ENCODE measurements at places on chromosomes 2 and 18.

- DNase-seq, result peak; percentile 18
- no peaks in the 10 kb centered on the region for H3K36me3 ChIP-seq
- H3K27me3 ChIP-seq, result no peaks in the 10 kb centered on the region
- H3K27ac ChIP-seq, result no peak overlapping the region
- no peaks in the 10 kb centered on the region for H3K4me1 ChIP-seq
Observed at GRCh38 chr2:834233-834632, 116.4 kb upstream of the SNTG2 start.

DNA sequence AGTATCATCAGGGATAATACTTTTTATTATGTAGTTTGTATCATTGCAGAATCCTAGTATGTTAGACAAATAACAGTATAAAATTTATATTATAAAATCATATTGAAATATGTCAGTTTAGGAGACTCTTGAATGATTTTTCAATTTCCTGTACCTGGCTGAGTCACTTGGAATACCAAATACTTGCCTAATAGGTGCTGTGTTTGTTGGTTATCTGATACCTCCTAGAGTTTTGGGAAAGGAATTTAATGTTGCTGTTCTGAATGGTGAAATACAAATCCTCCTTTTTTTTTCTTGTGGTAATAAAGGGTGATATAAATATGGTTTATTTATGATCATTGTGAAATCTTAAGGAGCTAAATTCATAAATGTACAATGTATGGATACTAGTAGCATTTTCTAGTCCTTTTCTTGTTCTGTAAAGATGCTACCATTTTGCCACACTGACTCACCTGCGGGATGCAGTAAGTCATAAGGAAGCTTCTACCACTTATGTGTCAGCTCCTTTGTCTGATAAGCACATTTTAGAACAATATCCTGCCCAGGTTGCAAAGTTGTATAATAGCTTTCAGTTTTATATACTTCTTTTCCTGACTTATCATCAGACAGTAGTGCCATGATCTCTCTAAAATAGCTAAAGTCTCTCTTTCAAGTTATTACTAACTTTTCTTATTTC, 465.5 kb downstream of the XIRP2 start:
- H3K4me1 ChIP-seq, result no peaks in the 10 kb centered on the region
- H3K27me3 ChIP-seq, result no peaks in the 10 kb centered on the region

DNA sequence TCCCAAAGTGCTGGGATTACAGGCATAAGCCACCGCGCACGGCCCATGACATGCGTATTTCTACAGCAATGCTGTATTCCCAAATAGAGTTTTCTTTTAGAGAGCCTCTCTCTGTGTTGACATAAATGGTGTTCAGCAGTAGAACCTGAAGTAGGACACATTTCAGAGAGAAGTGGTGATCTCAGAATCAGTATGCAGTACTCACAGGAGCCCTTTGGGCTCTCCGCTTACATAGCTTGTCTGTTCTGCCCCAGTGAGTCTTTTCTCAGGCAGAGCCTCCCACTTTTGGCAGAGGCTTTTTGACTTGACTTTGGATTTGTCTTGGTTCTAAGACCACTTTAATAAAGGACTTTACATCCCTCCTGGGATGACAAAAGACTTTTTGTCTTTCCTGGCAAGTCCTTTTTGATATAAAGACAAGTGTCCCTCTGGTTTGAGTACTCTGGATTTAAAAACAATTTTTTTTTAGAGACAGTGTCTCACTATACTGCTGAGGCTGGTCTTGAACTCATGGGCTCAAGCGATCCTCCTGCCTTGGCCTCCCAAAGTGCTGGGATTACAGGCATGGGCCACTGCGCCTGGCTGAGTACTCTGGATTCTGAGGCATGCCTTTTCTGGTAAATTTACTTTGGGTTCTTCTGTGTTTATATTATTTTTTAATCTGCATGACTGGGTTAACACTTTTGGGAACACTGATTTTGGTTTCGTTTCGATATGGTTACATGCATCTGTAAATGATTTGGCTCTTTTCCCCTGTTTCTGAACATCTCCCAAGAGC, 113.3 kb downstream of the SMAD2 start:
- peaks cover 4% of the 10 kb centered on the region for H3K36me3 ChIP-seq
- H3K27ac ChIP-seq, result peak overlapping the region; percentile 86
- no peak overlapping the region for H3K4me3 ChIP-seq
- DNase-seq, result no peak
- H3K4me1 ChIP-seq, result peaks cover 12% of the 10 kb centered on the region

DNA sequence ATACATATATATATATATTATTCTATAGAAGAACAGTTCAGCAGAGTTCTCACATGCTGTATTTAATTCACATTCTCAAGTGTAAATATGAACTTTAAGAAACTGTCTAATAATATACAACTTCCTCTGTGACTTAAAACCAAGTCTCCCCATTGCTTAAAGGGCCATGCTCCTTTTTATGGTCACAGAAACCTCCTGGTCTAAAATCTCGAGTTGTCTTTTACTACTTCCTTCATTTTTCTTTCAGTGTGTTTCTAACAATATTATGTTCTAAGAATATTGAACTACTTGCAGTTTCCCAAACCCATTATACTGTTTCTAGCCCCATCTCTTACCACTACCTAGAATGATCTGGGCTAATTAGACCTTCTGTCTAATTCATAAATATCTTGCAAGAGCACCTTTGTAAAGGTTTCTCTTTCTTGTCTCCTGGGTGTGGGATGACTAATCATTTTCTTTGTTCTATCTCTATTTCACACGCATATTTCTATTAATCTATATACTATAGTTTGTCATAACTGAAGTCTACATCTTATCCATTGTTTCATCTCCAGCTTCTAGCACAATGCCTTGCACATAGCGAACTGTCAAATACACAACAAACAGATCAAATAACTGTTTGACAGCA, 48.8 kb downstream of the ERBB4 start:
- H3K36me3 ChIP-seq, result no peaks in the 10 kb centered on the region
- no peak overlapping the region for H3K4me3 ChIP-seq
- no peak for DNase-seq

- no peak for DNase-seq
- no peak overlapping the region for H3K4me3 ChIP-seq
- H3K4me1 ChIP-seq, result peaks cover 3% of the 10 kb centered on the region
- no peaks in the 10 kb centered on the region for H3K27me3 ChIP-seq
Observed at GRCh38 chr2:210839034-210839433, 282.6 kb downstream of the CPS1 start.

DNA sequence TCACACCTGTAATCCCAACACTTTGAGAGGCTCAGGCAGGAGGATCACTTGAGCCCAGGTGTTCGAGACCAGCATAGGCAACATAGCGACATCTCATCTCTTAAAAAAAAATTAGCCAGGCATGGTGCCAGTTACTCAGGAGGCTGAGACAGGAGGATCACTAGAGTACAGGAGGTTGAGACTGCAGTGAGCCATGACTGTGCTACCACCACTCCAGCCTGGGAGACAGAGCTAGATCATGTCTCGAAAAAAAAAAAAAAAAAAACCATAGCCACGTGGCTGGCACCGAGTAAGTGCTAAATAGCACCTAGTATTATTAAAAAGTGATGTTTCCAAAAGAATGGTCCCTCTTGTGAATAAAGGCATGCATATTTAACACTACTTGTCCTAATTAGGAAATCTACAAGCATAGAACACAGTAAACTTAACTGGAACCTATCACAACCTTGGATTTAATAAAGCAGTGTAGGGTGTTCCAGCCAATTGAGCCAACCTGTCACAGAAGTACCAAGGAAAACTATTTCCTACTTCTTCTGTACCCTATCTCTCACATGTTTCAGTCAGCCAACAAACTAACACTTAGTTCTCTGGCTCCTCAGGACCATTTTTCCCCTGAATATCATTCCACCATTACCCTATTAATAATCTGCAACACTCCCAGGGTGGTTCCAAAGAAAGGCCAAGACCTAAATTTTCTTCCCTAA, 8.8 kb downstream of the RAB1A start:
- H3K27me3 ChIP-seq, result no peaks in the 10 kb centered on the region
- no peak overlapping the region for H3K27ac ChIP-seq
- H3K36me3 ChIP-seq, result peaks cover 7% of the 10 kb centered on the region
- no peak for DNase-seq
- H3K4me1 ChIP-seq, result no peaks in the 10 kb centered on the region

DNA sequence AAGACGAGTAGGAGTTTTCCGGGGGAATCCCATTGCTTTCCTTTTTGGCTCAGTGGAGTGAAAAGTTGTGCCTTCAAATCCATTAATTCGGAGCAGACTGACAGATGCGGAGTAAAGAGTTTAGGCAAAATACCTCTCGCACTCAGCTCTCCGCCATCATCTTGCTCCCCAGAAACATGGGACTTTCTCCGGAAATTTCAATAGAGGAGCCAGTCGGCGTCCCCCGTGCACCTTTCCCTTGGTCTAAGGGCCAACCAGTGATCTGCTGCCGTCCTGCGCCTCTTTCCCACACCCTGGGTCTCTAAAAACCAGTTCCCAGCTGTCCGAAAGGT, 318 bp downstream of the TYW5 start:
- no peak for DNase-seq
- peak overlapping the region; percentile 98 for H3K4me3 ChIP-seq
- H3K27ac ChIP-seq, result peak overlapping the region; percentile 16
- H3K4me1 ChIP-seq, result peaks cover 3% of the 10 kb centered on the region

DNA sequence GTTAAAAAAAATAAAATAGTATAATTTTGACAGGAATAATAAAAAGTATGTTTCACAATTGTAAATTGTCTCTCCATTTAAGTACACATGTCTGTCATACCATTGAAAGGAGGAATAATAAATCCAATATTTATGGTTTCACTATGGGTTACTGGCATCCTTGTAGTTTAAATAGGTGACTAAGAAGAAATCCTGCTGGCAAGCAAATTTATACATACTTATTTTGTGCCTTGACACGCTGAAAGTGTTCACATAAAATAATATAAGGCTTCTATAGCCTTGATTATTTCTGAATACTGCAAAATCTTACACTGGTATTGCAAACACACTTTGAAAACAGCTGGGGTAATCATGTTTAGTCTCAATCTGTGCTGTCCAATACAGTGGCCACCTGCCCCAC, 138.3 kb upstream of the ETAA1 start:
- no peaks in the 10 kb centered on the region for H3K27me3 ChIP-seq
- no peaks in the 10 kb centered on the region for H3K4me1 ChIP-seq
- H3K4me3 ChIP-seq, result no peak overlapping the region
- H3K36me3 ChIP-seq, result no peaks in the 10 kb centered on the region

GRCh38 chr2:70726947-70727725, 40.9 kb downstream of the ADD2 start:
- H3K27ac ChIP-seq, result no peak overlapping the region
- H3K27me3 ChIP-seq, result no peaks in the 10 kb centered on the region
- no peak overlapping the region for H3K4me3 ChIP-seq
- H3K4me1 ChIP-seq, result peaks cover 36% of the 10 kb centered on the region
- DNase-seq, result peak; percentile 15

DNA sequence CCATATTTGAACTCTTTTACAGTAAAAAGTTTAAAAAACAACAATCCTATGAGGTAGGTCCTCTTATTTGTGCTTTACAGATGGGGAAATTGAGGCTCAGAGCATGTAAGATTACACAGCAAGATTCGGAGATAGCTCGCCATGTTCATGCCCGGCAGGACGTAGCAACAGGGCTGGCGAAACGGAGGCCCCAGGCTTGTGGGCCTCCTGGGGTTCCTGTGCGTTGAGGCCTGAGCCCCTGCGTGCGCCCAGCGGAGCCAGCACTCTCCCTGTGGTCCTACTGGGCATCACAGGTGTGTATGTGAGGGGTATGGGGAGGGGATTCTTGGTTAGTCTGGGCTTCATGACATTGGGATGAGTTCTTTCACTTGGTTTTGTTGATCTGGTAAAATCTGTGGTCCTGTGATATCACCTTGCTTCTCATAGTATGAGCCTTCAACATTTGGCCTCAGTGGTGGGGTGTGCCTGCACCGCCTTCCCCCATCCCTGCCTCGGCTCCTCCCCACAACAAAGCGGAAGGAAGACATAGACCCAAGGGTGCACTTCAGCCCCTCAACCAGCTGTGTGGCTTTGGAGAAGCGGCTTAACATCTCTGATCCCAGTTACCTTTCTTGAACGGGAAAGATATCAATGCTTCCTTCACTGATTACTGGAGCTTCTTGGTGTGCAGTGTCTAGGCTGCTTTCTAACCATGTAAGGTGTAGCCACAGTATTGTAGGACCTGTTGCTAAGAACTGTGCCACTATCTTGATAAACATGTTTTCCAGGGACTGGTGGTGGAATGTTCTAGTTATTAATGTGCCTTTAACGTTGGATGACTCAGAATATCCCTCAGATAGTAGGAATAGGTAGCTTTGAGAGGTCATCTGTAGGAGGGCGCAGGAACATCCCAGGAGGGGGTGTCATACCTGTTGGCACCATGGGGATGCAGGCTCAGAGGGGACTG, 37.2 kb downstream of the HPCAL1 start:
- no peaks in the 10 kb centered on the region for H3K27me3 ChIP-seq
- H3K4me1 ChIP-seq, result no peaks in the 10 kb centered on the region
- H3K27ac ChIP-seq, result no peak overlapping the region
- H3K4me3 ChIP-seq, result no peak overlapping the region

- H3K27me3 ChIP-seq, result no peaks in the 10 kb centered on the region
- no peak overlapping the region for H3K27ac ChIP-seq
- no peak overlapping the region for H3K4me3 ChIP-seq
- no peak for DNase-seq
- H3K4me1 ChIP-seq, result no peaks in the 10 kb centered on the region
Observed at GRCh38 chr2:239689985-239690384, 289.2 kb upstream of the HDAC4 start.

DNA sequence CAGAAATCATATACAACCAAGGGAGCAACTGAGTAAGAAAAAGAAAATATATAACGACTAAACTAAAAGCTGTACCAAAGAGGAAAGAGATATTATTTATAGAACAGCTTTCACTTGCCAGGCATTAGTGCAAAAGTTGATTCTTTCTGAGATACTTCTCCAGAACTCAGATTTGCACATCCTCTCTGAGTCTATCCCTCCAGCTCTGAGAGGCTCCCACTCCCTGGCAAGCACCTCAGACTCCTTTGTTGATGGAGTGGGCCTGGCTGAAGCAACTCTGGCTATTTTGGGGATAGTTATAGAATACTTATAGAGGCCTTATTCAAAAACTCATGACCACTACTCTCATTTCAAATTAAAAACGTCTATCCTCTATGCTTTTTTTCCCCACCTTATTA, 501.6 kb upstream of the TNP1 start:
- no peak overlapping the region for H3K27ac ChIP-seq
- peaks cover 2% of the 10 kb centered on the region for H3K27me3 ChIP-seq
- H3K4me1 ChIP-seq, result peaks cover 2% of the 10 kb centered on the region
- DNase-seq, result no peak
- no peak overlapping the region for H3K4me3 ChIP-seq
- H3K36me3 ChIP-seq, result no peaks in the 10 kb centered on the region

GRCh38 chr2:102018823-102019445, 27.2 kb downstream of the IL1R2 start:
- no peaks in the 10 kb centered on the region for H3K36me3 ChIP-seq
- DNase-seq, result no peak
- no peaks in the 10 kb centered on the region for H3K27me3 ChIP-seq
- no peak overlapping the region for H3K27ac ChIP-seq

DNA sequence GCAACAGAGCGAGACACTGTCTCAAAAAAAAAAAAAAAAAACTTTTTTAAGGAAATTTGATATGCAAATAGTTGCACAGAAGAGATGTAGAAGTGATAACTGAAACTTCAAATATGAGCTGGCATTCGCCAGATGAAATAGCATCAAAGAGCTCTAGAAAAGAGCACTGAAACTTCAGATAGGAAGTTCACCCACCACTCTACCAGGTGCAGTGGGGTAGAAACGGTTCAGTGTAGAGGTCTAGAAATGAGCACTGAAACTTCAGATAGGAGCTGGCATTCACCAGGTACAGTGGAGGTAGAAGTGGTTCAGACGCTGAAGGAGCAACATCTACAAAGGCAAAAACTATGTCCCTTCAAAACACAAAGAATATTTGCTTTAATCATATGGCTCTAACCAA, 9.0 kb upstream of the ONECUT2 start:
- no peaks in the 10 kb centered on the region for H3K36me3 ChIP-seq
- DNase-seq, result no peak
- no peak overlapping the region for H3K27ac ChIP-seq

Measured in H9 (cell line).